ENCODE measurements at places on chromosomes 6 and 20.

DNA sequence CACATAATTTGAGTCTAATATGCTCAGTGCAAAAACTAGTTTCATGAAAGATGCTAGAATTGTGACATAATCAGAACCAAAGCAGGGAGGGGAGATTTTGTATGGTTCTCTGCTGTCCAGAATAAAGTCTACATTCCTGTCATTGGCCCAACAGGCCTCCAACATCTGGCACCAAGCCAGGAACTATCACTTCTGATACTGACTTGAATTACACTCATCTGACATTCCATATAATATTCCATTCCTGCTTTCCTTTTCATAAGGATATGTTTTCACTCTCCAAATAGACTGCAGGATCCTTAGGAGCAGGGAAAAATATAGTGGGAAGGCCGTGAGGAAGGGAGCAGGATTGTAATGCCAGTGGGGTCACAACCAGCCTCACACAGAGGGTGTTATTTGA, 84.6 kb upstream of the BTN3A2 start:
- no peak for DNase-seq

- no peak for DNase-seq
These were observed 15.9 kb upstream of the MDGA1 start for GRCh38 chr6:37713529-37714119.

DNA sequence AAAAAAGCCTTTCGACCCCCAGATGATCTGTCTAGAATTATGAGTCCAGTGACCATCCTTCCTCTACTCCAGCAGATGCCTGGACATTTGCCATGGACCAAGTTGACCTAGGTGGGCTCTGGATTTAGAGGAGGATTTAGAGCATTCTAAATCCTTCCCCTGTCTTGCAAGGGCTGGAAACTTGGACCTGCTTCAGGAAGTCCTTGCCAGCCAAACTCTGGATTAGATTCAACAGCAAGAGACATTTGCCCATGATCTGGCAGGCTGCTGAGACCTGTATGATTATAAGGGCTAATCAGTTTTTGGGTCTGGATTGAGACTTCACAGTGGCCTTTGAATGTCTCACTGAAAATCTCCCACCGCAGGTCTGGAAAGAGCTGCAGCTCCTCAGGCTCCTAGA, 13.1 kb upstream of the HDGFL1 start:
- no peak for DNase-seq

- DNase-seq = no peak
These were observed 1286.9 kb downstream of the EPHA7 start for GRCh38 chr6:92132457-92132856.

DNA sequence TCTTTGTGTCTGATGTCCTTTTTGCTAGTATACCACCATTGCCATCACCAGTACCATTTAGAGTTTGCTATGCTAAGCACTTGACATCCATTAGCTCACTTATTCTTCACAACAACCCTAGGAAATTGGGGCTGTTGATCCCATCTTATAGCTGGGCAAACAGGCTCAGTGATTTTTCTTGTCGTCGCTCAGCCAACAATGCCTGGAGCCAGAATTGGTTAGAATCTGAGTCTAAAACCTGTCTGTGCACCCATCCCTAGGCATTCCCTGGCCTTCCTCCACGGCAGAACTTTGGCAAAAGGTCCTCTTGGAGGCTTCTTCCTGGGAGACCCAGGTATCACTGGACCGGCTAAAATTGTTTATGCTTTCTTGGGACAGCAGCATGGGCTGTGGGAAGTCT, 20.9 kb downstream of the PHF20 start:
- no peak for DNase-seq

GRCh38 chr20:32385541-32385940, 27.4 kb downstream of the ASXL1 start:
- DNase-seq = no peak

DNA sequence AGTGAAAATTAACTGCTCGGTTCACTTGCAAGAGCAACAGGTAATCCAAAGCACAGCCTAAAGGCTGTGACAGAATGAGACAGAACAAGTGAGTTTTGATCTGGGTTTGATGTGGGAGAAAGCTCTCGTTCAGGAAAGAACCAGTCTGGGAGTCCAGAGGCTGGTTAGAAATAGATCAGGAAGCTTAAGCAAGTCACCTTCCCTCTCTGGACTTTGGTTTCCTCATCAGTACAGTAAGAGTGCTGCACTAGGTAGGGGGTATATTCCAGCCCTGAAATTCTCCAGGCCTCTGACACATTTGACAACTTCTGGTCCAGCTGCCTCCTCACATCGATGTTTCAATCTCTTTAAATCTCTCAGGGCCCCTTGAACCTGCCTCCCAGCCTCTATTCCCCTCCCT, 33.7 kb upstream of the MDGA1 start:
- DNase-seq = no peak

DNA sequence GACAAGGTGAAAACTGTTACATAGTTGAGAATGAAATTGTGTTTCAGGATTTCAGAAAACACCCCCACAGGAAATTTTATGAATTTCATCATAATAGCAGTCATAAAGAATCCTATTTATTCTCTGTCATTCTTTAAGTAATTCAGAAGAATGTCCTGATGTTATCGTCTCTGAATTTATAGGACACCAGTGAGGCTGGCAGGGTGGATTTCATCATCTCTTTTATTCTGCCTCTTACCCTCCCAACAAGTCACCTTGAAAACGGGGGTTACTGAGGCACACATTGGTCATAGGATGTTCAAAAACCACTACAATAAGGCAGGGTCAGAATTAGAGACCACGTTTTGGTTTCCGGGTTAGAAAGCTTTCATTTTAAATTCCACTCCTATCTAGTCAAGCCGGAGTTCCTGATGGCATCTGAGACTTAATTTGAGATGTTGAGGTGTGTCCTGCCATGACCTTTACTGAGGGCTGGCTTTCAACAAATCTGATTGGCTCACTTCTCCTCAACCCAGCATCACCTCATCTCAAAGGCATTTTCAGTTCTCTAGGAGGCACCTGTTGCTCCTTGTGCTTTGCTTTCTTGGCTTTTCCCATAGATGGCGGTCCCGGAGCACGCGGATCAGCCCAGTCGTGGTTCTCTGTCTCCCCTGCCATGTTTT, 230.6 kb upstream of the SUPT3H start:
- no peak for DNase-seq

GRCh38 chr6:31559958-31560696, 12.0 kb upstream of the LTA start:
- no peak for DNase-seq

- DNase-seq = no peak
These were observed 108.4 kb upstream of the GGTLC1 start for GRCh38 chr20:24096864-24097450.

DNA sequence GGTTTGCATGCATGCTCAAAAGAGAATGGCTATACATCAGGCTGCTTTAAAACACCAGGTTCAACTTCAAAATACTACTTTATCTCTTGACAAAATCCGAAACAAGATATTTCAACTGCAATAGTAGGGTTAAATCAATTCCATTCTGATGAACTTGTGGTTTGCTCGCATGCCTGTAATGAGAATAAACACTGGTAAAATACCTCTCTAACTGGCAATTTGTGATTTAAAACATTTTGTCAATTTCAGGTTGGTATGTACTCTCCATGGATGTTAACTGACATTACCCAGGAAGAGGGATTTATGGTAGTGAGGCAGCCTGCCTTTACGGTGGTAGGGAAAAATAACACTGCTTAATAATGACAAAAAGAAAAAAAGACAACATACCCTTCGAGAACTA, 74.4 kb downstream of the MBOAT1 start:
- DNase-seq = no peak

GRCh38 chr6:170091639-170092579, 199.0 kb downstream of the DLL1 start:
- no peak for DNase-seq
